Hematopoietic multipotent progenitor cell treated with erythropoietin and hydrocortisone succinate and interleukin-3 and kit ligand, for 15 days (in vitro differentiated cells): ENCODE measurements at places on chromosomes 4 and X.

DNA sequence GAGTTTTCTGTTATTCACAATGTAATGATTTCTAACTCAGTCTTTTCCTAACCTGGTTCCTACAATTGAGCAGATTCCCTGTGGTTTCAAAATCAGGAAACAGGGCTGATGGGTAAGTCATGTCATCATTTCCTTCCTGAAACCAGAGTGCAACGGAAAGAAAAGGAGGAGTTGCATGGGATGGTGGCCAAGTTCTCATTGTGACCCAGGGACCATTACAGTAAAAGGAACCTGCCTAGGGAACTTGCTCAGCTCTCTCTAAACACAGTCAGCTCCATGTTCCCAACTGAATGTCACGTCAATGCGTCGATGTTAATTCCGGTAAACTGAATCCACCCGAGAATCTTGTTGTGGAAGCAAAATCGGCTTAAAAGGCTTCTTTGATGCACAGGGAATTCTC, 51.2 kb downstream of the LGI2 start:
- DNase-seq: no peak

DNA sequence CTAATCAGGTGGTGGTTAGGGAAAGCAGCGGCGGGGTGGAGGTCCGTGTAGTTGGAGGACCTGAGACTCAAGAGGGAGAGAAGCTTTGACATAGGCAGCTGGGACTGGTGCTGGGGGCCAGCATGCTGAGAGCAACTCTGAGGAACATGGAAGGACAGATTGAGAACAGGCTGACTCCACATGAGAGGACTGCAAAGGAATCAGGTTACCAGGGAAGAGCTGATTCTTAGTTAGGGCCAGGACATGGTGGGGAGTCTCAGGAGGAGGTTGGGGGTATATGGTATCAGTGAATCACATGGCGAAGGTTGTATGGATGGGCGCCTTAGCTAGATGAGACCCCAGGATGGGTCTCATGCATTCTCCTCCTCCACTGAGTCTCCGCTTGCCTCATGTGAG, 264.0 kb upstream of the BOD1L1 start:
- DNase-seq: no peak

- no peak for DNase-seq
These were observed 368.6 kb downstream of the HNRNPD start for GRCh38 chr4:82005158-82005557.

DNA sequence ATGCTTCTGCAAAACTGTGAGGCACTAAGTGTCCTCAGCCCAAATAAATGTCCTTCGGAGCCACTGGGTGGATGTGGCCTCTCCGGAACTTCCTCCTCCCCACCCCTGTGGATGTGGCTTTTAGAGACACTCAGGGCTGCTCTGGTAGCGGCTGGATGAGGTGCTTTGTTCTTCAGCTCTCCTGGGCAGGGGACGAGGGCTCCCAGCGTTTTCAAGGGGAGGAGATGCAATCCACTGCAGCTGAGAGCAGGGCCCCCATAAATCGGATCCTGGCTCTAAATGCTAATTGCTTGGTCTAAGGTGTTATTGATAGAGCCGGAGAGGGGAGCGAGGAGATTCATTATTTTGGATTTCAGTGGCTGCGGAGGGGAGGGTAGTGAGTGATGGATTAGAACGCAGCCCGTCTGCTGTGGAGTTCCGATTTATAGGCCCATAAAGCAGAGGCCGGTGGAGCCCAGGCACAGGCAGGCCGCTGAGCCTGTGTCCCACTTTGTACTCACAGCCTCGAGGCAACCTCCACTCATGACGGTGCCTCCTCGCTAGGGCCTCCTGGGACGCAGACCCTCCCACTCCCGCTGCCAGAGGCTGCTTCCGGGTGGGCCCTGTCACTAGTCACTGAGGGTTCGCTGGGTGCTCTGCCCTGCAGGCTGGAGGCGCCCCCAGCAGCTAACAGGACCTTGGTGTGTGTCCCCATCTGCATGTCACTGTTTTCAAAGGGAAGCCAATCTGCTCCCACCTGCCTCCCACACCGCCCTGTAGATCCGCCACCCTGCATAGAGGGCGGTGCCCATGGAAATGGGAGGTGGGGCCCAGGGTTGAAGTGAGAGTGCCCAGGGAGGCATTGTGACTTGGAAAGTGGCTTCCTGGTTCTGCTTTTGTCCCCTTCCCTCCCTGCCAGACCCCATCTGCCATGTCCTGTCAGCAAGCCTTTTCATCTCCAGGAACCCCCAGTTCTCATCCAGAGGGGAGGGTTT, 135.4 kb upstream of the PSAPL1 start:
- no peak for DNase-seq

DNA sequence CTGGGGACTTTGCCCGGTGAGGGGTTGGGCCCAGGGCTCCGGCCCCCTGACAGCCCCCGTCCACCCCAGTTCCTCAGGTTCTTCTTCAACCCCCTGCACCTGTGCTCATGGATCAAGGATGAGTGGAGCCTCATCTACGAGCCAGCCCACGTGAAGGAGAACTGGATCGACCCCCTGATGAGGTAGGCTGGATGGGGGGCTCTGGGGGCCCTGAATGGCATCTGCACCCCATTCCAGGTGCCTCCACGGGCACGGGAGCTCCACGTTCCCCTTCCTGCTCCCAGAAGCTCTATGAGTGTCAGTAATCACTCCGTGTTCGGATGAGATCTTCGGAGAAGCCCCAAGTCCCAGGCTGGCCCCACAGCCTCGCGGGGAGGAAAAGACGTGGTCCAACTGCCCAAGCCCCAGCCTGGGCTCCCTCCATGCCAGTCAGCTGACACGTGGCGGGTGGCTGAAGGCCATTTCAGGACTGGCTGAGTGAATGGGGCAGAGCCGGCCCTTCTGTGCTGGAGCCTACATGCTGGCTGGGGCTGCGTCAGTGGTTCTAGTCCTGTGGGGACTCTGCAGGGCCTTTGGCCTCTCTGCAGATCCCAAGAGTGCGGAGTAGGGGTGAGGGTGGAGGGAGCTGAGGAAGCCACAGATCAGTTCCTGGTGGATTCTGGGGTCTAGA, 24.4 kb downstream of the CFAP99 start:
- DNase-seq: no peak

- DNase-seq: no peak
These were observed 410.9 kb downstream of the GRID2 start for GRCh38 chr4:92714640-92715039.

GRCh38 chrX:21632027-21632426, 26.1 kb downstream of the KLHL34 start:
- no peak for DNase-seq

GRCh38 chr4:76007089-76007862, at the start of gene CXCL9:
Gene CXCL9 (minus strand): TSS chr4:76007509. CDS start chr4:76007449, 60 bp downstream.
- no peak for DNase-seq
